ENCODE measurements at places on chromosomes 2 and 18.

- no peak for DNase-seq
Observed at GRCh38 chr2:28377195-28377816, 15.4 kb upstream of the FOSL2 start.

DNA sequence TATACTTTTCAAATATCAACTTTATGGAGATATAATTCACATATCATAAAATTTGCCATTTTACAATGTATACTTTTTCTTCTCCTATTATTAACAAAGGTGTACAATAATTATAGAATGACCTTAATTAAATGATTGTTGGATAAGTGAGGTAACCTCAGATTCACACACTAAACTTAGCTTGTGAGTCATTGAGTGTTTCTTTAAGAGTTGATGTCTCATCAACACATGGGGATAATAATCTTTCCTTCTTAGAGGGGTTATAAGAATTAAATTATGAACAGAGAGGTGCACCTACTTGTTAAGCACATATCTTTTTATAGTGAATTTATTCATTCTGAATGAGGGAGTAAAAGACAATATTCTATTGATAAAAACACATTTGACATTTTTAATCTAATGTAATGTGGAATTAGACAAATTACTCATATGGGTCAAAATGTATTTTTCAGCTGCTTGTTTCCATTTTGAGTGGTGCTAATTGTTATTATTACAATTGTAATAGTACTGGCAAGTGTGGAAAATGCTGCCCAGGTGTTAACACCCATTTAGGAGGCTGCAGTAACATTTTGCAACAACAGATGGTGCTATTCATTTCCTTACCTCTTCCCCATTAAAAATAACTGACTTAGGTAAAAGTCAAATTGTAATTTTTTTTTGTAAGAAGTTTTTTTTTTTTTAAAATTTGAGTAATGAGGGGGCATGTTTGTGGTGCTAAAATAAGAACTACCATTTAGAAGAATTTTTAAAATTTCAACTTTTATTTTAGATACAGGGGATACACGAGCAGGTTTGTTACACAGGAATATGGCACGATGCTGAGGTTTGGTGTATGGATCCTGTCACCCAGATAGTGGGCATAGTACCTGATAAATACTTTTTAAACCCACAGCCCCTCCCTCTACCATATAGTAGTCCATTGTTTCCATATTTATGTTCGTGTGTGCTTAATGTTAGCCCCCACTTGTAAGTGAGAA, 32.1 kb upstream of the DYNAP start:
- DNase-seq, result no peak

DNA sequence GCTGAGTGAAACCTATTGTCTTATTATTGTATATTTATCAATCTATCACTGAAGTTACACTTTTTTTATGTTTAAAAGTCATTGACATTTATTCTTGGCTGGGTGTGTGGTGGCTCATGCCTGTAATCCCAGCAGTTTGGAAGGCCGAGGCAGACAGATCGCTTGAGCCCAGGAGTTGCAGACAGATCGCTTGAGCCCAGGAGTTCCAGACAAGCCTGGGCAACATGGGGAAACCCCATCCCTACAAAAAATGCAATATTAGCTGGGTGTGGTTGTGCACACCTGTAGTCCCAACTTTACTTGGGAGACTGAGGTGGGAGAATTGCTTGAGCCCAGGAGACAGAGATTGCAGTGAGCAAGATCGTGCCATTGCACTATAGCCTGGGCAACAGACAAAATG, 97.8 kb downstream of the EPC2 start:
- DNase-seq, result no peak

GRCh38 chr18:79567481-79568147, 112.0 kb upstream of the CTDP1 start:
- DNase-seq, result peak; percentile 53

DNA sequence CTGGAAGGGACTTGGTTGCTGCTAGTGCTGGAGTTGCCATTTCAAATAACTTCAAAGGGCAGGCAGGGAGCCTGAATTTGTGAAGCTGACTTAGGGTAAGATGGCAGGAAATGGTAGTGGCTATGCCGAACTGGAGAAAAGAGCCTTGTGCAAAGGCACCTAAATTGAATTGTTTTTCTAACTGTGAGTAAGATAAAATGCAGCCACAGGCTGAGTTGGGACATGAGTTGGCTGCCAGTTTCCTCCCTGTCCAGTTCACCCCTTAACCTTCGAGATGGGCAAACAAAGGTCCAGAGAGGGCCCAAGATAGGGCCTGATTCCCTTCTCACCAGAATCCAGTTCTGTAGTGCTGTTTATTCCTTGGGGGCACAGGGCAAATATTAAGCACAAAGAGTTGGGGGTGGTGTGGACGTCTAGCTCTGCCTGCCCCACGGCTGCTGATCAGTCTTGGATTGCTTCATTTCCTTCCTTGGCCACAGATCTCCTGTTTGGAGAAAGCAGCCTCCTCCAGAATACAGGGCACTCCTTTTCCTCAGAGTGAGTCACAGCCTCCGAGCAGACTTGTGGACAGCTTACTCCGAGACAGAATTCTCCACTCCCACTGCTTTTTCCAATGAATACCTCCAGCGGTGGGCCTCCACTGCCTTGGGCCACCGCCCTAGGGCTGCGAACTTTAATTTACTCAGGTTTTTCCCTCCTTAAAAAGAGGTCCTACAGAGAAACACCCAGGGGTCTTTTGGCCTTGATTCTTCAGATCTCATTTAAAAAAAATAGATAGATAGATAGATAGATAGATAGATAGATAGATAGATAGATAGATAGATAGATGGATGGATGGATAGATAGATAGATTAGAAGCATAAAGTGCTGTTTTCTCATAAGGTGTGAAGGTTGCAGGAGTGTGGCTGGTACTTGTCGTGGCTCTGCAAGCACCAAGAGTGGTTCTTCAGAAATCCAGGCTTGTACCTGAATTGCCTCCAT, 18.4 kb upstream of the SLC20A1 start:
- no peak for DNase-seq

- no peak for DNase-seq
Observed at GRCh38 chr2:101473911-101474701, 806 bp downstream of the RFX8 start.

- DNase-seq, result no peak
Observed at GRCh38 chr2:142742371-142743214, 134.9 kb upstream of the KYNU start.

DNA sequence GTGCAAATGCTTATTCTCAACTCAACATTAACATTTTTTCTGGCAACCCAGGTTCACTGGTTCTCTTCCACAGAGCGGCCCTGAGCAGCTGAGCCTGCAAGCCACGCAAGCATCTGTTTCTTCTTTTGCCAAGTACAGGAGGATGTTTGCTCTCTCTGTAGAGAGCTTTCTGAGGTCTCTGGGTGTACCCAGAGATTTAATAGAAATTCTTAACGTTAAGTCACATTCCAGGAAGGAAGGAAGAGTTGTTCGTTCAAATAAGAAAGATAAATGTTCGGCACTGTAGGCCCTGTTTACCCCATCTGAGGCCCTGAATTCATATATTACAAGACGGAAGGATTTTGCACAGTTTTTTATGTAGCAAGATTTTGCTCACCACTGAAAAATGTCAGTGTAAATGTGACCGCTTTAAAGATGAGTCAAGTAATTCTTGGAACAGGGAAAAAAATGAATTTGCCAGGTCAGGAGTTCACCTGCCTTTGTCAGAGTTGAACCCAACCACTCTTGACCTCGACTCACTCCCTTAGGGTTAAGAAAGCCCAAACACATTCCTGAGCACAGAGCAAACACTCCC, 30.1 kb downstream of the KCTD18 start:
- no peak for DNase-seq

DNA sequence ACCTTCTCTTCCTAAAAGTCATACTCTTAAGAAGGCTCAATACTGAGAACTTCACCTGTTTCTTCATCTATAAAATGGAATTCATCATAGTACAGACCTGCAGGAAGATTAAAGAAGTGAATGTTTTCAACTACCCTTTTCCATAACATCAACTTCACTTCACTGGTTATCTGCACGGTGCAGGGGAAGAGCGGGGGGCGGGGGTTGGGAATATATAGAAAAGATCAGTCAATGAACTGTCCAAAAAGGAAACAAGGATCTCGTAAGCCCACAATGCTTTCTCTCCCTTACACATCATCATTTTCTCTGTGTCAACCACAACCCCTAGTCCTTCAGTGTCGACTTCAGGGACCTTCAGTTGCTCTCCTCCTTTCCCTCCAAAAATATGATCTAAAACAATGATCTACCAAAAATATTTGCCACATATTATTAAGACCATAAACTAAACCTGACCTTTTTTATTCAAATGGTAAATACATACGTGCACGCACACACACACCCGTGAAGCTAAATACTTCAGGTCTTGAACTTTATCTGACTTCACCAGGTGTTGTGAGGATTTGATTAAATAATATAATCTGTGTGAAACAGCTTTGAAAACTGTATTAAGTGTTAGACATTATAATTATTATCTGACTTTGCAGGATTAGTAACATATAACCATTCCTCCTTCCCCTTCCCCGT, 4.9 kb downstream of the MBOAT2 start:
- no peak for DNase-seq

DNA sequence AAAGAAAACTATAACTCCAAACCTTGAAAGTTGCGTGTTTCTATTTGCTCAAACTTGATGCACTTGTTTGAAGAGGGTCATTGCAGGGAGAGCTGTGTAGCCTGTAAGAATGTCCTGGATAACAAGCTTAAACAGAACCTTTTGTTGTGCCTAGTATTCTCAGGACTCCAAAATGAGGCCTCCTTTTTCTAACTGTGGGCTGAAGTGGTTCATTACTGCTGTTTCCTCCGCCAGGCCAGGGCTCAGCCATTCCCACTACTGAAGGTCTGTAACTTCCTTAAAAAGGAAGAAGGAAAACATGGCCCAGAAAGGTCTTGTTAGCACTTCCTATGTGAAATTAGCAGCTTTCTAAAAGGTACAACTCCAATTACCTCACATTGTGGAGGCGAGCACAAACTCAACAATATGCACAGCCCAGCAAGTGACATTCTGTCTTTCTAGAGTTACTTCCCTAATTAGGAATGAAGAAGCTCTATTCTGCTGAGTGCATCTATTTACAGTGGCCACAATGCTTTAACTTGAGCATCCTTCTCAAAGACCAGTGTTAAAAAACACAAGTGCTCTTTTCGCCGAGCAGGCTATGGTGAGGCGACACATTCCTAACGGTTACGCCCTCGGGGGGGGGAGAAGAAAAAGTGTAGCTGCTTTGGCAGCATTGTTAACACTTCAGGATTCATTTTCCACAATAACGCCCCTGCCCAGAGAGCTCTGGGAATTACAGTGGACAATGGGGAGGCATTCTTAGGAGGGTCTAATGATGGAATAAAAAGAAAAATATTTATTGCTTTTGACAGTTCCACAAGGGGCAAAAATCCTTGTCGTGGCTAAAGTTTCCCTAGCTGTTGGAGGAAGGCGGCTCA, 136.9 kb upstream of the SIX3 start:
- no peak for DNase-seq

DNA sequence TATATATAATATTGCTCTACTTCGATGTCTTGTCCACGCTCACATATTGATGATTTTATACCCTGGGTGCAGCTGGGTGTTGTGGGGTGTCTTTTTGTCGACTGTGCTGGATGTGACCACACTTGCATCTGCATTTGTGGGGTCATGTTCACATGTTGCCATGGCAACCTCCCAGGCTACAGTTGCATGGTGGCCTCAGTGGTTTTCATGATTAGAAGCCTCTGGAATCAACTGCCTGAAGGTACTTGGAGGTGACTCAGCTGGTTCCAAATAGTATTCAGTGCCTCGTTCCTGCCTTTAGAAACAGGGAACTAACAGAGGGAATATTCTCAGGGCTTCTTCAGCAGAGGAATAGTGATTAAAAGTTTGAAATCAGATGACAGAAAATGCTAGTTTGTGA, 166.3 kb upstream of the NYAP2 start:
- DNase-seq, result no peak

GRCh38 chr2:128710729-128711128, 392.1 kb upstream of the HS6ST1 start:
- no peak for DNase-seq

GRCh38 chr2:109348671-109349502, 219.9 kb downstream of the SH3RF3 start:
- no peak for DNase-seq

DNA sequence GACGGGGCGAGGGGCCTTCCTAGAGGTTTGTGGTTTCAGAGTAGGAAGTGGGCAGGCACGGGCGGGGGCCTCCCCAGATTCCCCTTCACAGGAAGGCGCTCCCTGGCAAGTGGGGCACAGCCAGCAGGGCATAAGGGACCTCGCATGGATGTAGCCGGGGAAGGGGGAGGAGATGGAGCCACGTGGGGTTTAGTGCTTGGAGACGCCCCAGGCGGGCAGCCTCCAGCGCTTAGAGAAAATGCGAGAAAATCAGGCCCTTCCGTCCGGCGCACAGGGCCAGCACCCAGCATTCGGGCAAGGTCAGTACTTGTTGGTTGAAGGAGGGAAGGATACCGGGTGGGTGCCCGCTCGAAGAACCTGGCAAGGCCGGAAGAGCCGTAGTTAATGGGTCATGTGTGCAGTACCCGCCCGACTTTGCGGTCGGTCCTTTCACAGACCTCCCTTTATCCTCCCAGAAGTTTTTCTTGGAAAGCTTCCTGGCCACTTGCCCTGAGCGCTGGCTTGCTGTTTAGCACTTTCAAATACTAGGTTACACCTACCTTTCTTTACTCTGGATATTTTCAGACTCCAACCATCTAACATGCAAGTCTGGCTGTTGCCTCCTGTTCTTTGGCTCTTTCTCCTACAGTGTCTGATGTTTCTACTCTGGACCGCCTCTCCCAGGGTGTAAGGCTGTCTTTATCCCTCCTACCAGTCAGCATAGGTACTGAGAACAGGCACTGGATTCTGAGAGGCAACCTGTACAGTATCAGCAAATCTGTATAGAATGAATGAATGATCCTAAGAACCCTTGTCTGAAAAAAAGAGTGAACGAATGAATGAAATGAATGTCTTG, 78.1 kb downstream of the CIB4 start:
- peak; percentile 34 for DNase-seq

DNA sequence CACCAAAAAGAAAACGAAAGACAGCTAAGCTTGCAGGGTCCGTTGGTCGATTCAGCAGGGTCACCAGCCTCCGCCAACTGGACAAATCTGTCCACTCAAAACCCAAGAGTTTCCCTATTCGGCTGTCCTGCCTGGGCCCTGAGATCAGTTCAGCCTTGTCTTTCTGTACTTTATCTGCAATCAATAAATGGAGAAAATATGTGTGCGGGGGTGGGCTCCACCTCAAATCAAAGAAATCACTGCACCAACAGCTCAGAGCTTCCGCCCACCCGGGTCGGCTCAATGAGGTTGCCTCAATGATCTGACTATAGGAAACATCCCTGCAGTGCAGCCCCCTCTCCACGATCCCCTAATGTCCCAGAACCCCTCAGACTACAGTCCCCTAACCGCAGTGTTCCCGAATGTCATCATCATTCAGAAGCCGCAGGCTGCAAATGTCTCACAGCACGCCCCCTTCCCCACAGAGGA, 447 bp downstream of the GGCX start:
- DNase-seq, result no peak

GRCh38 chr2:130824492-130825061, 12.1 kb upstream of the ARHGEF4 start:
- DNase-seq, result peak; percentile 38

- no peak for DNase-seq
Observed at GRCh38 chr2:102478686-102479470, 5.9 kb downstream of the SLC9A4 start.
